Stimulated activated CD8-positive, alpha-beta memory T cell treated with anti-CD3 and anti-CD28 coated beads, Interleukin-15, amount 100 ng/mL, for 24 hours (primary cell): ENCODE measurements at places on chromosomes 5 and 9.

DNA sequence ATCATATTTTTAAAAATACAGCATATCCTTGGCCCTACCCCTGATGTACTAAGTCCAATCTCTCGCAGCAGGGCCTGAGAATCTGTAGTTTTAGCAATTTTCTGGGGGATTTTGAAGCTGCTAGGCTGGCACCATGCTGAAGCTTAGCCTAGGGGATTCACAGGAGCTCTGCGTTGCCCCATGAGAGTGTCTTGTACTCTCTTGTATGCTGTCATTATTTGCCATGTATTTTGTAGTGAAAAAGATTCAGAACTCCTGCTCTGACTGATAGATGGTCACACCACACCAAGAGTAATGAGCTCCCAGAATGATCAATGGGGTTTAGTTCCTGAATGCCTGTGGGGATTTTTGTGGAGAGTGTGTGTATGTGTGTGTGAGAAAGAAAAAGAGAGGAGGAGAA is 20.7 kb upstream of the TRMT10B start:
- no peak for DNase-seq

DNA sequence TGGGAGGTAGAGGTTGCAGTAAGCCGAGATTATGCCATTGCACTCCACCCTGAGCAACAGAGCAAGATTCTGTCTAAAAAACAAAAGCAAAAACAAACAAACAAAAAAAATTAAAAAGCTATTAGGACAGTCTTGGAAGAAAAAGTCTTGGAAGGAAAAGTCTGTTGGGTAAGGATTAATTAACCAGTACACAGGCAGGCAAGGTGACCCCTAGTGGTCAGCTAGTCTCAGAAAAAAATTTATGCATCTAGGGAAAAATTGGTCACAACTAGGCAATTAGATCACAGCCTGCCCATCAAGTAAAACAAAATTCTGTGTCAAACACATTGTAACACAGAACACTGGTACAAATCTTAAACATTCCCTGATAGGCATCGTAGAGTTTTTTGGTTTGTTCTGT is 6.7 kb upstream of the ANKRD18B start:
- DNase-seq: no peak

- no peak for DNase-seq
Measured at GRCh38 chr5:6498968-6499367, 50.3 kb downstream of the UBE2QL1 start.

- DNase-seq: peak; percentile 39
Measured at GRCh38 chr5:68239487-68239886, 23.9 kb downstream of the PIK3R1 start.

- no peak for DNase-seq
Measured at GRCh38 chr9:131657940-131658339, 81.9 kb downstream of the RAPGEF1 start.

- no peak for DNase-seq
Measured at GRCh38 chr5:107519900-107520354, 150.8 kb downstream of the EFNA5 start.

DNA sequence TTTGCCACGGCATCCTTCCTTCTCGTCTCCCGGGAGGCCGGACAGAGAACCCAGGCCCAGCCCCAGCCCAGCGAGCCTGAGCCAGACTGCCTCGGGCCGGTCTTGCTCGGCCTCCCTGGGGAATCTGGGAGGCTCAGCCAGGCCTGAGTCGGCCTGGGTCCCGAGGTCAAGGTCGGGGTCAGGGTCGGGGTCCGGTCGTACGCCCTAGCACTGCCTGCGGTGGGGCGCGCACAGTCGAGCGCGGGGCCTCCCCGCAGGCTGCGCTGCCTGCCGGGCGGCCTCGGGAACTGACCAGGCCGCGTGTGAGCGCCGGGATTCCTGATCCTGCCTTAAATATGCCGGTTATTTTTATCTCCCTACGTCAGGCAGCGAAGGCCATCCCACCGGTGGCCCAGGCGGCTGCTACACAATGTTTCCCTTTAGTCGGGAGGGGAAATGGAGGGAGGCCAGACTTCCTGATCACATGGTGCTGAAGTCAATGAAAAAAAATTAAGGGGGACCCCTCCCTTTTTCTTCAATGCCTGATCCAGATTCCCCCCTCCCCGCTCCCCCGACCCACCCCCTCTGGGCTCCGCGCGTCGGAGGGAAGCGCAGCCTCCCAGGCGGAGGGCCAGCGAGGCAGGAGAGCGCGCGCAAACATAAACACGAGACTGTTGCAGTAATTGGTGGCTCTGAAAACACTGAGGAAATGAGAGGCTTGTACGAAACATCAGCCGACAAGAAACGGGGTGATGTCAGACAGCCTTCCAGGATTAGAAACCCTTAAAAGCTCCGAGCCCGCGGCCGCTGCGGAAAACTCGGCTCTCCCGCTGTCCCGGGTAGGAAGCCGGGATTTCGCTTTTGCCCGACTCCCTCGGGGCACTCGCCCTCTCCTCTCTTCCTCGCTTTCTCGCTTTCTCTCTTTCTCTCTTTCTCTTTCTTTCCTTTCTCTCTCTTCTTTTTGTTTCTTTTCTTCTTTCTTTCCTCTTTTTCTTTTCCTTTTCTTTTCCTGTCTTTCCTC is 148.2 kb upstream of the KLF4 start:
- DNase-seq: no peak

- no peak for DNase-seq
Measured at GRCh38 chr5:96528826-96529474, 95.9 kb upstream of the PCSK1 start.

DNA sequence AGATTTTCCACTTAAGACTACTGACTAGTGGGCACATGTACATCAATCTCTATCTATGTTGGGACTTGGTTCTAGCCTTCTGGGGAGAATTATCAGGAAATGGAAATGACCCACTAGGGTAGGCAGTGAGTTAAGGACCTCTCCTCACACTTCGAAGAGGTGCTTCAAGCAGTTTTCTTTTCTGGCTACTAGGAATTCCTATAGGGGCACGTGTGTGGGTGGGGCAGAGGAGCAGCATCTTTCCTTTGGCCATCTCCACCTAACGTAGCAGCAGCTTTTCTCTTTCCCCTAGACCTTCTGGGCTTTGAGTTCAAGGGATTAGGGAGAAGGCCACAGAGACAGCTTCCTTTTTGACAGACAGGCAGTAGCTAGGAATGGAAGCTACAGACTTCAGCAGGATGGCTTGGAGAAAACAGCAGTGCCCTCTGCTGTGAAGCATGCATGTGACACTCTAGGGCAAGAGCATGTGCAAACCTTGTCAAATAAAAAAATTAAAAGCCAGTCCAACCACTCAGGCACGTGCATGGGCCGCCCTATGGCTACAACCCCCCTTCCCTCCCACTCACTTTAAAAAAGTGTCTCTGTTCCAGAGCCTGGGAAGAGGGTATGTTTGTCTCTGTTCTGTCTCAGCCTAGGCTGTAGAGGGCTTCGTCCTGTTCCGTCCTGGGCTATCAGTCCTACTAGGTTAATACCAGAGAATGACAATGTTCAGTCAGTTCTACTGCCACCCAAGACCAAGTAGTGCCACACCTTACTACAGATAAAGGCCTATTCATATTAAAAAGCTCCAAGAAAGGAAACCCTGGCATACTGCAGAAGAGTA is 8.7 kb upstream of the GFRA3 start:
- DNase-seq: no peak

- no peak for DNase-seq
Measured at GRCh38 chr5:97098922-97099321, 43.5 kb downstream of the LIX1 start.

DNA sequence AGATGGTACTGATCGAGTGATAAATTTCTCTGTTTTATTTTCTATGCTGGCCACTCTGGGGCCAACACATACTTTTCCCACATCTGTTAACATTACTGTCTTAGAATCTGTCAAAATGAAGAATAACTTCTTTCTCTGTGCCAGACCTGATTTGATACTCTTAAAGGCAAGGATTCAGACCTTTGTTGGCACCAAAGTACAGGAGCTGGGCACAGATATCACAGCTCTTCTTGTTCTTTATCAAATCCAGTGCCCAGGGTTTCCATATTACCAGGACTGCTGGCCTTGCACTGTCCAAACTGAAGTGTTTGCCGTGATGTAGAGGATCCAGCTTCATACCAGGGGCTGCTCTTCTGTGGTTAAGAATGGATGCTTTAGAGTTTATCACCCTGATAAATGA is 20.9 kb downstream of the ZNF474 start:
- no peak for DNase-seq

GRCh38 chr5:132095424-132095972 is 21.9 kb downstream of the CSF2 start:
- DNase-seq: no peak

DNA sequence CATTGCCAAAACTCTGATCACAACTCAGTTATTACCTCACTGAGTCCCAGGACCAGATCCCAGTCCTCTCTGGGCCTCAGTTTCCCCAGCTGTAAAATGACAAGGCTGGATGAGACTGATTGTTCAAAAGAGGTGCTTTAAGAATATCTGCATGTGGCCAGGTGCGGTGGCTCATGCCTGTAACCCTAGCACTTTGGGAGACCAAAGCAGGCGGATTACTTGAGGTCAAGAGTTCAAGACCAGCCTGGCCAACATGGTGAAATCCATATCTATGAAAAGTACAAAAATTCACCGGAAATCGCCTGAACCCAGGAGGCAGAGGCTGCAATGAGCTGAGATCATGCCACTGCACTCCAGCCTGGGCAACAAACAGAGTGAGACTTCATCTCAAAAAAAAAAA is 8.3 kb downstream of the ATOX1 start:
- DNase-seq: no peak

GRCh38 chr9:79224672-79225433 is 346.9 kb upstream of the TLE4 start:
- DNase-seq: no peak

- no peak for DNase-seq
Measured at GRCh38 chr5:150623152-150623877, 17.1 kb upstream of the SYNPO start.

GRCh38 chr9:112162621-112163413 is 12.3 kb downstream of the SUSD1 start:
- no peak for DNase-seq

DNA sequence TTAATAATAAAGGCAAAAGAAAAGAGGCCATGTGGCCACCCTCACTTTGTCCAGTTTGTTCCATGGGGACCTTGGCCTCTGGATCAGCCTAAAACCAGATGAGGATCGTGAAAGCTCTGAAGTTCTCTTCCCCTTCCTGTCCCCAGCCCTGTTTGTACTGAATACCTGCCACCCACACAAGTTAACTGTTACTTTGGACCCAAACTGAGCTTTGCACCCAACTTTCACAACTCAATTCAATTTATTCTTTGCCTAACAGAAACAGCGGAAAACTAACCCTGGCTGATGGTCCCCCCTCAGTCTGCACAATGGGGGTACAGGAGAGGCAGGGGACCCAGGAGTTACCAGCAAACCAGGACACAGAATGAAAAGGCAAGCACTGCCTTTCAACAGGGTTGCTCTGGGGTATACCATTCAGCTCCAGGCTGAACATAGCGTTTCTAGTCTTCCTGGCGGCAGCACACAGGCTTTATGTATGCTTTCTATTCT is 28.2 kb downstream of the ABCA1 start:
- DNase-seq: no peak
